Upper lobe of right lung (tissue), 1 donor: ENCODE measurements at places on chromosomes 16 and 17. TPM values are rescaled to one million over a fixed set of nuclear protein-coding genes. Genes with fewer than 3 reads are reported as not detected.

- no peaks in the 10 kb centered on the region for H3K27me3 ChIP-seq
- H3K27ac ChIP-seq, result no peak overlapping the region
- no peaks in the 10 kb centered on the region for H3K36me3 ChIP-seq
- no peak for DNase-seq
- H3K4me1 ChIP-seq, result no peaks in the 10 kb centered on the region
Observed at GRCh38 chr16:53832896-53833544, 129.1 kb downstream of the FTO start.

GRCh38 chr17:79556271-79556670 lies 54.6 kb downstream of the RBFOX3 start:
- peaks cover 44% of the 10 kb centered on the region for H3K27me3 ChIP-seq

GRCh38 chr16:5003828-5004227 lies 29.9 kb downstream of the NAGPA start:
- H3K4me1 ChIP-seq, result no peaks in the 10 kb centered on the region
- DNase-seq, result no peak
- no peak overlapping the region for H3K27ac ChIP-seq
- no peak overlapping the region for H3K4me3 ChIP-seq
- no peaks in the 10 kb centered on the region for H3K27me3 ChIP-seq

DNA sequence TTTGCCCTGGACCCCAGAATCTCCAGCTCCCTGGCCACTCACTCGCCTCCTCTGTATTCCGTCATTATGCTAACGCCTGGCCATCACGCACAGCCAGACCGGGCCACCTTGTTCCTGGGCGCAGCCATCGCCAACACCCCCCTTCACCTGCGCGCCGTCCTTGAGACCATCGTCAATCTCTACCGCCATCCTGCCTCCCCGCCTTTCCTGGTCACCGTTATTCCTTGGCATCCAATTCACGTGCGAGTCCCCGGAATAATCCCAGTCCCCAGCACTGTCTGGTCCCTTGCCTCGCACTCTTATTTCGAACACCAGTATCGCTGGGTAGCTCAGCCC lies 541 bp downstream of the VKORC1 start:
- H3K27ac ChIP-seq, result peak overlapping the region; percentile 80
- H3K36me3 ChIP-seq, result peaks cover 11% of the 10 kb centered on the region
- peaks cover 18% of the 10 kb centered on the region for H3K4me1 ChIP-seq
- H3K27me3 ChIP-seq, result no peaks in the 10 kb centered on the region

DNA sequence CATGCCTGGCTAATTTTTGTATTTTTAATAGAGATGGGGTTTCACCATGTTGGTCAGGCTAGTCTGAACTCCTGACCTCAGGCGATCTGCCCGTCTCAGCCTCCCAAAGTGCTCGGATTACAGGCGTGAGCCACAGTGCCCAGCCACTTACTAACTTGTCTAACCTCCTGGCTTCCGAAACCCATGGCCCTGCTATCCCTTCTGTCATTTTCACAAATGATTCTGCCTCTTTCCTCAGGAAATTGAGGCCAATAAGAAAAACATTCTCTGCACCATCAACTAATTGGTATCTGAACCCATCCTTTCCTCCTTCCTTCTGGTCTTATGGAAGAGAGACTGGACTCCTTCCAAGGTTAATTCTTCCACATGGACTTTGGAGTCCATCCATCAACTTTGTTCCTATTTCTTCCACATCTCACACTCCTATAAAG lies 27.9 kb upstream of the TNRC6A start:
- no peaks in the 10 kb centered on the region for H3K4me1 ChIP-seq
- H3K4me3 ChIP-seq, result no peak overlapping the region
- no peak for DNase-seq
- no peaks in the 10 kb centered on the region for H3K36me3 ChIP-seq
- H3K27me3 ChIP-seq, result no peaks in the 10 kb centered on the region

GRCh38 chr17:46978489-46979146 lies 435 bp downstream of the RPRML start:
- H3K36me3 ChIP-seq, result no peaks in the 10 kb centered on the region
- DNase-seq, result no peak
- H3K4me3 ChIP-seq, result peak overlapping the region; percentile 53

GRCh38 chr17:7476494-7476893 lies 2.9 kb downstream of the ZBTB4 start:
- peaks cover 43% of the 10 kb centered on the region for H3K4me1 ChIP-seq
- no peak for DNase-seq
- H3K36me3 ChIP-seq, result no peaks in the 10 kb centered on the region
- H3K4me3 ChIP-seq, result no peak overlapping the region

- no peaks in the 10 kb centered on the region for H3K27me3 ChIP-seq
- no peak overlapping the region for H3K4me3 ChIP-seq
- H3K27ac ChIP-seq, result no peak overlapping the region
Observed at GRCh38 chr16:63323722-63324705, 1287.8 kb upstream of the CDH8 start.

DNA sequence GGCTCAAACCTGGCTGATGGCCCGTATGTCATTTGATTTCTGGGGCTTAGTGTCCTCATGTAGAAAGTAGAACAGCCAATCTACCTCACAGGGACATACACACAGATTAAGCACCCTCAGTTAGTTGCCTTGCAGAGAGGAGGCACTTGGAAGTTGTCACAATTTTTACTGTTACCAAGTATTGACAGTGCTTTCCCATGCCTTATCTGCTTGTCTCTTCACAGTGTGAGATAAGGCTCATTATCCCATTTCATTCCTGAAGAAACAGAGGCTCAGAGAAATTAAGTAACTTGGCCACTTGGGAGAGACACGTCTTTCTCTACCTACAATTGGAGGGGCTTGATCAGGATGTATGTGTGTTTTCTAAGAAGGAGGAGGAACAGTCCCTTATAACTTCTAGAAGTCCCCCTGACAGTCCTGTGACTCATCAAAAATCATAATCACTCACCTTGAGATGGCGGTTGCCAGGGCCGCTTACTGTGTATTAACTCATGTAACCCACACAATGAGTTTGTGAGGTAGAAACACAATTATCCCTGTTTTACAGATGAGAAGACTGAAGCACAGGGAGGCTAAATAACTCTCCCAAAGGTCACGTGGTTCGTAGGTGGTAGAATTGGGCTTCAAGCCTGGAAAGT lies 56.9 kb upstream of the LHX1 start:
- no peaks in the 10 kb centered on the region for H3K36me3 ChIP-seq
- peaks cover 48% of the 10 kb centered on the region for H3K27me3 ChIP-seq
- no peak for DNase-seq
- no peak overlapping the region for H3K4me3 ChIP-seq
- H3K27ac ChIP-seq, result no peak overlapping the region

DNA sequence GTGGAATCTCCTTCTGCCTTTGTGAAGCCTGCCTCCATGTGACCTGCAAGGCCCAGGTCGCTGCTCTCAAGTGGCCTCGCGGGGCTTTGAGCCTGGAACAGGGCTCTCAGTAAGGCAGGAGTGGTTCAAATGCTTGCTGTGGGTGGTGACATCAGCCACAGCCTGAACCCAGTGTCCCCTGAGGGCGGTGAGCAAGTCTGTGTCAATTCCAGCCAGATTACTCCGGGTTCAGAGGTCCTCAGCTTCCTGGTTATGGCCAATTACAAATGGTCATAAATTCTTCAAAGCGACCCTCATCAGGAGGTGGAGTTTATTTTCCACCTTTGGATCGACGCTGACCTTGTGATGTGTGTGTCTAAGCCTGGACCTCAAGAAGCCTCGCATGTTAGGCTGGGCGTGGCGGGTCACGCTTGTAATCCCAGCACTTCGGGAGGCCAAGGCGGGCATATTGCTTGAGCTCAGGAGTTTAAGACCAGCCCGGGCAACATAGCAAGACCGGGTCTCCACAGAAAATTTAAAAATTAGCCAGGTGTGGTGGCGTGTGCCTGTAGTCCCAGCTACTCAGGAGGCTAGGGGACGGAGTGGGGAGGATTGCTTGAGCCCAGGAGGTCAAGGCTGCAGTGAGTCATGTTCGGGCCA lies 17.3 kb downstream of the LGALS3BP start:
- no peak overlapping the region for H3K27ac ChIP-seq
- no peak overlapping the region for H3K4me3 ChIP-seq
- no peaks in the 10 kb centered on the region for H3K27me3 ChIP-seq
- DNase-seq, result no peak

- H3K4me1 ChIP-seq, result peaks cover 16% of the 10 kb centered on the region
- peaks cover 7% of the 10 kb centered on the region for H3K27me3 ChIP-seq
- DNase-seq, result peak; percentile 73
- H3K36me3 ChIP-seq, result no peaks in the 10 kb centered on the region
- peak overlapping the region; percentile 33 for H3K4me3 ChIP-seq
- H3K27ac ChIP-seq, result peak overlapping the region; percentile 78
Observed at GRCh38 chr17:10036511-10037061, 131.5 kb upstream of the RCVRN start.

GRCh38 chr16:88441460-88441859 lies 11.6 kb upstream of the ZFPM1 start:
- no peaks in the 10 kb centered on the region for H3K36me3 ChIP-seq
- H3K27me3 ChIP-seq, result no peaks in the 10 kb centered on the region
- H3K27ac ChIP-seq, result no peak overlapping the region
- no peaks in the 10 kb centered on the region for H3K4me1 ChIP-seq

- H3K4me3 ChIP-seq, result peak overlapping the region; percentile 24
- no peaks in the 10 kb centered on the region for H3K36me3 ChIP-seq
- DNase-seq, result peak; percentile 86
- peak overlapping the region; percentile 78 for H3K27ac ChIP-seq
- H3K27me3 ChIP-seq, result no peaks in the 10 kb centered on the region
Observed at GRCh38 chr16:13957197-13958078, 37.5 kb downstream of the ERCC4 start.

DNA sequence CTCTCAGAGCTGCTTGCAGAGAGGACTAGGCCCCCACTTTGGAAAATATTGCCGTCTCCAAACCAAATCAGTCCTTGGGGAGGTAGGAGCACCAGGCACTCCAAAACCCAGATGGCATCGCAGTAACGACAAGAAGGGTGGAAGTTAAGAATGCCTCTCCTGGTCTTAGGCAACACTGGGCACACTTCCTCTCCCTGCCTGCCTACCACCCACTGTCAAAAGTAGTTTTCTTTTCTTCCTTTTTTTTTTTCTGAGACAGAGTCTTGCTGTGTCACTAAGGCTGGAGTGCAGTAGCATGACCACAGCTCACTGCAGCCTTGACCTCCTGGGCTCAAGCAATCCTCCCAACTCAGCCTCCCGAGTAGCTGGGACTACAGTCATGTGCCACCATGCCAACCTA lies 47.2 kb downstream of the SRL start:
- no peaks in the 10 kb centered on the region for H3K4me1 ChIP-seq
- DNase-seq, result no peak
- no peaks in the 10 kb centered on the region for H3K36me3 ChIP-seq

- H3K4me1 ChIP-seq, result peaks cover 5% of the 10 kb centered on the region
- H3K36me3 ChIP-seq, result no peaks in the 10 kb centered on the region
- H3K4me3 ChIP-seq, result peak overlapping the region; percentile 20
- peak; percentile 87 for DNase-seq
- no peaks in the 10 kb centered on the region for H3K27me3 ChIP-seq
- no peak overlapping the region for H3K27ac ChIP-seq
Observed at GRCh38 chr16:9008601-9009260, 45.0 kb upstream of the USP7 start.

DNA sequence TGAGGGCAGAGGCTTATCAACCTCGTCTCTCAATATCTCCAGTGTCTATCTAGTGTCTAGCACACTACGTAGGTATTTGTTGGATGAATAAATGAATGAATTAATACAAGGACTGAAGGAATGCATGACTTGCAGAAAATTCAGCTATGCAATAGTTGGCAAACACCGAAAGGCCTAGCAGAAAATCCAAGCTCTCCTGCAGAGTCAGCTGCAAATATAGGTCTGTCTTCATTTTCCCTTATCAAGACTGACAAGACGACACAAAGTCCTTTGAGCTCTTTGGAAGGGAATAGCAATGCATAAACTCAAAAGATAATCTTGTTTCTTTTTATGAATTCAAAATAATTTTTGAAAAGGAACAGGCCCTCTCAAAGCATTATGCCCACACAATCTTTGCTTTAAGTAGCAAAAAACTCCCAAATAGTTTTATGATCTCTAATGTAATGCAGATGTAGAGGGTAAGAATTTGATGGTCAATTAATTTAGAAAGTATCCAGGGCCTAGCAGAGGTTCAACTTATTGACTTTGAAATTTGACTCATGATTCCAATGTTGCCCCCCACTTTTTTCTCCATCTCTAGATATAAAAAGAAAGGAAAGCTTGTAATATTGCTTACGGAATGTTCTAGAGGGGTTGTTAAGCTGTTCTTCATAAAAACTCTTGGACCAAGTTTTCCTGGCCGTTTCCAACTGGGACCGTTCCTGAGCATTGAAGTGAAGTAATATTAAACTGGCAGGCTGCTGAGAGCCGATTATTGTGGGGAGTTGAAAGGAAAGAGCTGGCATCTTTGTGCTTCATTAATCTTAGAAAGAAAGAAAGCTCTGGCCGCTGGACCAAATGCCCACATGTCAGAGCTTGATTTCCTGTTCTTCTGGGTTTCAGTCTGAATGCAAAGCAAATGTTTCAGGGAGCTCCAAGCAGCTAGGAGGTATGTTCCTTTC lies 227.3 kb downstream of the HS3ST3A1 start:
- no peaks in the 10 kb centered on the region for H3K27me3 ChIP-seq
- no peaks in the 10 kb centered on the region for H3K4me1 ChIP-seq
- H3K4me3 ChIP-seq, result no peak overlapping the region
- H3K36me3 ChIP-seq, result no peaks in the 10 kb centered on the region
- DNase-seq, result no peak

- peak overlapping the region; percentile 51 for H3K27ac ChIP-seq
- H3K4me1 ChIP-seq, result no peaks in the 10 kb centered on the region
- H3K27me3 ChIP-seq, result no peaks in the 10 kb centered on the region
Observed at GRCh38 chr17:14746822-14747602, 446.1 kb downstream of the HS3ST3B1 start.

The MKS1 gene
- total RNA-seq, result 15.9 TPM

The TRPV2 gene
- total RNA-seq, result 86.5 TPM

The TBC1D3C gene
- total RNA-seq, result not detected

The TLCD1 gene
- 16.2 TPM for total RNA-seq

The ASPHD1 gene
- 4.4 TPM for total RNA-seq

The KRTAP17-1 gene
- total RNA-seq, result not detected

The SPIRE2 gene
- total RNA-seq, result 9.5 TPM

The EVPLL gene
- 1.8 TPM for total RNA-seq

The KRT25 gene
- total RNA-seq, result not detected

The GPR139 gene
- not detected for total RNA-seq

The TBC1D3K gene
- total RNA-seq, result not detected

The HNF1B gene
- 19.8 TPM for total RNA-seq

The SLC5A10 gene
- not detected for total RNA-seq
